Anterior cingulate cortex (tissue), 58 donors: ENCODE measurements at places on chromosomes 3 and 15.

DNA sequence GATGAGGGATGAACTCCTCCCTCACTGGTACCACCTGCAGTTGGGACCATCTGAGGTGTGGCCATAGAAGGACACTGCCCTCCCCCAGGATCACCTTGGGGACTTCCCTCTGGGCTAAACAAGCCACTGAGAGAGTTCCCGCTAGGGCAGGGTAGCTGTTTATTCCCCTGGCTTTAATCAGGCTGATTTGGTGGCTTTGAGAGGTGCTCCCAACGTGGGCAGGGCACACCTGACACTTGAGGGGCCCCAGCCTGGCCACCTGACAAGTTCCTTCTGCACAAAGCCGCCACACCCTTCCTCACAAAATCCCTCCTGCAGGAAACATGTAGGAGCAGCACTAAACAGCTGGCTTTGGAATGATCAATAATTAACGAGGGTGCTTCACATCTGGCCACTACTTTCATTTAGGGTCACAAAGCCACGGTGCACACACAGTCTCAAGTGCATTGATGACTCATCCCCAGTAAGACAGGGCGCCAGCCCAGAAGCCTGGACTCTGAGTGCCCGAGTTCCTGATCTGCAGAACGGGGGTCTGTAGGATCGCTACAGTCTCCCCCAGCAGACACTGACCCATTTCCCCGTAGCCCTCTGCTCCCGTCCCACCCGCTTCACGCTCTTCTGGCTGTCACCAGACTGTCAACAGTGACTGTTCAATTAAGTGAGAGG is 75.1 kb downstream of the ATP10A start:
- no peak for DNase-seq

DNA sequence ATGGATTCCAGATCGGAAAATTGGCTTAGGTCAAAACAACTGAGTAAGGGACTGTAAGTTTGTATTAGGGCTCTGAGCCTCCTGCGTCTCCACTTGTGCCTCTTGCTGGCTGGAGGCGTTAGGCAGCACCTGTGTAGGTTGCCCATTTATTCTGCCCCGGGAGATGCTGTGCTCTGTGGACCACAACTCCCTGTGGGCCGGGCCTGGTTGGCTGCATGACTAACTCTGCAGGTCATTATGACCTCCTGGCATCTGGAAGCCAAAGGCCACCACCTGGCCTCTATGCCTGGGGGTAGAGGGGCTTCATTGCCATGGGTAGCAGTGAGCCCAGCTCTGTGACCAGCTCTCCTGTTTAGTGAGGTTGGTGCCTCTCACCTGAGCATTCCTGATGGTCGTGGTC is 36.0 kb upstream of the BDH1 start:
- DNase-seq, result no peak

DNA sequence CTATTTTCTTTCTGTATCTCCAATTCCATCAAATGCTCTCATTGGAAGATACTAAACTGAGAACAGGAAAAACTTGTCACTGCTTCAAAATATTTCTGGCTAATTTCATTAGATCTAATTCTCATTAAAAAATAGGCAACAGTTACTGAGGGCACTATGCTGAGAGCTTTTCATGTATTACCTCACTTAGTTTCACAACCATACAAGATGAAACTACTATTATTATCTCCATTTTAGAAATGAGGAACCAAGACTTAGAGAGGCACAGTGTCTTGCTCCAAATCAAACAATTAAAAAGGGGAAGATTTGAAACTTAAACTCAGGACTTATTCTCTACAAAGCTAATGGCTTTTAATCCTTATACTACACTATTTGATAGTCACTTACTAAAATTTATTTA is 7.2 kb upstream of the OTOL1 start:
- DNase-seq, result no peak

- no peak for DNase-seq
These were observed 48.7 kb downstream of the PRKAR2A start for GRCh38 chr3:48798998-48799397.

GRCh38 chr15:71117714-71118305 is 2.5 kb downstream of the THSD4 start:
- DNase-seq, result no peak

DNA sequence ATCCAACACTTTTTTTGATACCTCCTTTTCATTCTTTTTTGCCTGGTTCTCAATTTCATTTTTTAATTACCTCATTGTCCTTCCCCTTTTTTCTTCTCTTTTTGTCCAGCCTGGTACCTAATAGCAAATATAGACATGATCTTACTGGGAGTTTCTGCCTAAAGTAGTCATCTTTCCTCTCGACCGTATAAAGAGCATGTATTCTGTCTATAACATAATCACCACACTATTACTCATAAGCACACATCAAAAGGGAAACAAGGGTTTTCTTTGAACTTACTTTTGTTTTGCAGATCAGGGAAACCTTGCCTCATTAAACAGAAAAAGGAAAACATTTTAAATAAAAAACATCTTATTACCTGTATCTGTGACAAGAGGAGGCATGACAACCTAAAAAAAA is 33.0 kb downstream of the FAM98B start:
- DNase-seq, result no peak

- no peak for DNase-seq
These were observed 37.7 kb upstream of the PARP14 start for GRCh38 chr3:122642935-122643334.

DNA sequence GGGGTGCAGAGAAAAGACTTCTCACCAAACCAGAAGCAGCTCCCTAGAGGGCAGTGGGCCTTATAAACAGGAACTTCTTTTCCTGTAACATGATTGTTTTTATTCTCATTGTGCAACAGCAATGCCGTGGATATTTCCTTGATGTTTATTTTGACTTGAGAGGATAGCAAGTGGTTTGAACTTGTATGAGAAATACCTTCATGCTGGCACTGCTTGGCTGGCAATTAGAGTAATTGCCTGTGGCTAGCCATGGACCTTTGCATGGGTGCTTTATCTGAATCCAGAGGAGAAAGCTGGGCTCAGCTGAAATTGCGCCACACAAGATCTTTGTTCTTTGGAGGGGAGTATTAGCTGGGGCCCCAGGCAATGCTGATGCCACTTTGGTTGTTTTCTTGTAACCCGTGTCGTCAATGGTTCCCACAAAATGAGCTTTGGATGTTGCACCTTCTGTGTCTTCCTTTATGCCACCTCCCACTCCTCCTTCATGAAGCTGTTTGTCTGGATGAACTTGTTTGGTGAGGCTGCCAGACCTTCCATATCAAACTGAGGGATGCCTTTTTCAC is 37.9 kb downstream of the CMTM8 start:
- DNase-seq, result no peak

- no peak for DNase-seq
These were observed 70.3 kb upstream of the SOX14 start for GRCh38 chr3:137693791-137694190.

DNA sequence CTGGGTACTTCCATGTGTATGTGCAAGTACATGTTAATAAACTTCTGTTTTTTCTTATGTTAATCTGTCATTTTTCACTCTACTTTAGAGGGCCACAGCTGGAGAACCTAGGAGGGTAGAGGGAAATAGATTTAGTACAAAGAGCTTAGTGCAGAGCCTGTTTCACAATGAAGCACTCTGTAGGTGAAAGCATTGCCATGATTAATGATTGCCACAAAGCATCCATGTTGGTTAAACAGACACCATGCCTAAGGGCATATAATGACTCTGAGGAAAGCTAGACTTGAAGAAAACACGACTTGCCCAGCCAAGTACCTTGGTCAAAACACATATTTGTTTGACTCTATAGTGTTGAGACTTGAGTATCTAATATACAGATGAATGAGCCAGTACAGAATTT is 338.4 kb downstream of the FHIT start:
- no peak for DNase-seq

DNA sequence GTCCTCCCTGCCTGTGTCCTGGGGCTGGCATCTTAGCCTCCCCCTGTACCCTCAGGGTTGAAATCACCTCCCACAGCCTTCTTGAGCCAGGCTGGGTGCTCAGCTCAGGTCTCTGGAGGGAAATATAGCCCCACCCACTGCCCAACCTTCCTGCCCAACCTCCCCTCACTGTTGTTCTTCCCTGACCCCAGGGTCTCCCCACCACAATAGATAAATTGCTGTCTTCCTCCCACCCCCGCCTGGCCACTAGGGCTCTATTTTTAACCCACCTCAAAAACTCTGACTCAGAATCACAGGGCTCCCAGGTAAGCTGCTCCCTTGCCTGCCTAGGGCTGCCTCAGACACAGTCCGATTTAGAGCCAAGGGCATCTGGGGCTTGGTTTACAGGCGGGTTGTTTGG is 15.0 kb downstream of the HCN4 start:
- DNase-seq, result no peak

DNA sequence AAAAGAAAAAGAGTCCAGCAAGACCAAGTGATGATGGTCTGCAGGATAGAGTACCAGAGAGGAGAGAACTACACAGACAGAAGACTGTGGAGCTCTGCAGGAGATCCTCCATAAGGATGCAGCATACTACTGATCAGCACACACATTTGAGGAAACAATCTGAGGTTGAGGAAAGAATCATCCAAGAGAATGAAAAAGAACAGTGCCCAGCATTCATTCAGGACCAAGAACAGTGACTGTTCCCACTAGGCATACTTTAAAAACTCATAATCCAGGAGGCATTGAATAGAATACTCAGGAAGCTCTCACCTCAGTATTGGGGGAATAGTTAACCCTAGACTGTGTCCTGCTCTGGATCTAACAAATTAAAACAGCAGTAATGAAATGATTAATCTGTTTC is 54.9 kb downstream of the THSD4 start:
- no peak for DNase-seq
